ENCODE measurements at places on chromosomes 2 and 18.

DNA sequence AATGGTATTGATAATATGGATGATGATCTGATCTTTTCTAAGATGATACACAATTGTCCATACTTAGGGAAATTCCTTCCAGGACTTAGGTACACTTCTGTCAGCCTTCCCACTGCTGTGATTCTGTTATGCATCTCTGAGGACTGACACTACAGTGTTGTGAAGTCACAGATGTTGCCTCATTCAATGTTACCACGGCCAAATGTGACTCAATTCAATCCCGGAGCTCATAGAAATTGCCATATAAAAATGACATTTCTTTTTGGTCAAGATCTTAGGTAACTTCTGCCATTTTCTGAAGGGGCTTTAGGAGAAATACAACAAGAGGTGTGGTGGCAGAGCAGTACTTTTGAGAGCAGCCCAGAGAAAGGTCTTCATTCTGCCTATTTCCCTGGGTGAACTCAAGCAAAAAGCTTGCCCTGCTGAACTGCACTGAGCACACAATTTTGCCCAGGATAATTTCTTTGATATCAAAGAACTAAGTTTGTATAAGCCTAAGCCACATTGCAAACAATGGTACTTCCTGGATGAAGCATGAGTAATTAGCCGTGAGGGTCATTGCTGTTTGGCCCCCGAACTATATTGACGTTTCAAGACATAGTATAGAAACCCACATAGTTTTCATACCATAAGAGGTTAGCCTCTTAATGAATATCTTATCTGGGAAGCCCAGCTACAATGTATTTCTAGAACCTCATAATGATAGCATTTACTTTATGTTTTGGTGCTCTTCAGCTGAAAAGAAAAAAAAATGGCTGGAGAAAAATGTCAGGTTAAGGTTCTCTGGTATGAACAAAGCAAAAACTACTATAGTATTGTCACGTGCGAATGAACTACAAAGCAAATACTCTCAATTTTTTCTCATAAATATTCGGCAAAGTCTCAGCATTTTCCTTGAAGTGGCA, 437.4 kb downstream of the MEIS1 start:
- no peak for DNase-seq

- no peak for DNase-seq
Observed at GRCh38 chr18:68764016-68764415, 33.9 kb upstream of the CCDC102B start.

DNA sequence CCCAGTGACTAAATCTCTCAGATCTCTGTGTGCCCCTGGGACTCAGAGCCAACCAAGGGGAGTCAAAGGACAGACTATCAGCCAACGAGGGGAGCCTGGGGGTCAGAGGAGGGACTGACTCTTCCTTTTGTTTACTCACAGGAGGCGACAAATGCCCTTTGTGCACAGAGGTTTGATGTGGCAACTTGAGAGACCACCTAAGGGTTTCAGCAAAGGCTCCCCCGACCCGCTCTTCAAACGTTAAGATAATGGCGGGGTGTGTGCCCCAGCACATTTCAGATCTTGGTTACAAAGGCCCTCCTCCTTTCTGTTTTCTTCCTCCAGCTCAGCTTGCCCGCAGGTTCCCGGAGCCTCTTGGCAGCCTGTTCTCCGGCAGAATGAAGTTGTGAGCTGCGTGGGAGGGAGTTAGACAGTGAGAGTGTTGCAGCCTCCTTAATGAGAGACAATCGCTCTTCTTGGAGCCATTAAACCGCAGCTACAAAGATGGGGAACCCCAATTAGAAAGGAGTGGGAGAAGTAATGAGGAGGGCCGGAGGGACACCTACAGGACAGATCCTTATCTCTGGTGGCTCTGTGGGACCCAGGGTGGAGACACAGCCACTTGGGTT, 76.2 kb downstream of the KIAA2012 start:
- DNase-seq: no peak

- DNase-seq: no peak
Observed at GRCh38 chr2:234258562-234259141, 208.2 kb downstream of the SPP2 start.

DNA sequence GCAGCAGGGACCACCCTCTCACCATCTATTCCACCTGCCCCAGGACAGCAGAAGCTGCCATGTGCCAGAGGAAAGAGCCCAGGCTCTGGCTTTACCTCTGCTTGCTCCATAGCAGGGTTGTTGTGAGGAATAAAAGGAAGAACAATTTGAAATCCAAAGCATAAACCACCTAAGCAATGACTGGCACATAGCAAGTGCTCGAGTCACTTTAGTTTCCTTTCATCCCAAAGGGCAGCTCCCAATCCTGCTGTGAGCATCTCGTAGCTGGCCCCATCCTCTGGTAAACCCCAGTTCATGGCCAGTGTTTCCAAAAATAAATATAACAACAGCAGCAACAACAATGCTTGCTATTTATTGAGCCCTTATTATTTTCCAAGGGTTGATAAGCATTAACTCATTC, 923.5 kb downstream of the EPHA4 start:
- no peak for DNase-seq
